HepG2 (cell line): ENCODE measurements at places on chromosomes 4 and X. TPM values are rescaled to one million over a fixed set of nuclear protein-coding genes. Genes with fewer than 3 reads are reported as not detected.
A peak's percentile ranks its signal among the peaks of the same experiment; 100 is the strongest.

The REELD1 gene
- 0.04 TPM in 1 of 2 replicates, not detected in the other for total RNA-seq

The SYP gene
- 1.7 and 2.5 TPM in 2 replicates for total RNA-seq

The TMEM150C gene
- 0.11 and 0.42 TPM in 2 replicates for total RNA-seq

The DYNLT3 gene
- total RNA-seq, result 6.1 and 9.5 TPM in 2 replicates

The ADAM29 gene
- total RNA-seq, result not detected in 2 replicates

The GUF1 gene
- total RNA-seq, result 24.6 and 26.6 TPM in 2 replicates

The CSAG1 gene
- total RNA-seq, result not detected in 2 replicates

The BST1 gene
- 0.22 and 0.49 TPM in 2 replicates for total RNA-seq

The CCDC120 gene
- 0.89 and 1.3 TPM in 2 replicates for total RNA-seq

The POU4F2 gene
- not detected in 2 replicates for total RNA-seq

The MAGEA12 gene
- not detected in 2 replicates for total RNA-seq

The MAML3 gene
- total RNA-seq, result 0.13 TPM in 1 of 2 replicates, not detected in the other

- no peak overlapping the region for H3K27ac ChIP-seq
- no peaks in the 10 kb centered on the region for H3K4me1 ChIP-seq
- DNase-seq, result no peak
- no peaks in the 10 kb centered on the region for H3K27me3 ChIP-seq
Observed at GRCh38 chr4:143082701-143083100, 102.0 kb upstream of the USP38 start.

DNA sequence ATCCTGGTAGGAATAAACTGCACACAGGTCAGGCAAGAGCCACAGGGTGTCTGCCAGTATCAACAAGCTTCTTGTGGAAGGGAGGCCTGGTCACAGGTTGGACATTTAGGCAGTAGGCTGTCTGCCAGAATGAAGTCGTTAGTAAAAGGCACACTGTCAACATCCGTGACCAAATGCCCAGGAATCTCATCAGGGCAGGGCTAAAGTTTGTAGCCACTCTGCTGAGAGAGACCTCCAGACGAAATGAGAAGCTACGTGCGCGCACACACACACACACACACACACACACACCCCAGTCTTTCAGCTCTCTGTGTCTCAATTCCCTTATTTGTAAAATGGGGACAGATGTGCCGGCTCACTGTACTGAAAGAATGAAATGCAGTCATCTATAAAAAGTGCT, 408.7 kb upstream of the ZFP42 start:
- H3K36me3 ChIP-seq, result no peaks in the 10 kb centered on the region
- H3K4me1 ChIP-seq, result no peaks in the 10 kb centered on the region
- H3K27ac ChIP-seq, result no peak overlapping the region
- no peak for DNase-seq

GRCh38 chr4:121228848-121229247, 64.7 kb upstream of the TNIP3 start:
- H3K27ac ChIP-seq, result no peak overlapping the region
- no peak overlapping the region for H3K4me3 ChIP-seq
- no peaks in the 10 kb centered on the region for H3K4me1 ChIP-seq
- H3K27me3 ChIP-seq, result no peaks in the 10 kb centered on the region

DNA sequence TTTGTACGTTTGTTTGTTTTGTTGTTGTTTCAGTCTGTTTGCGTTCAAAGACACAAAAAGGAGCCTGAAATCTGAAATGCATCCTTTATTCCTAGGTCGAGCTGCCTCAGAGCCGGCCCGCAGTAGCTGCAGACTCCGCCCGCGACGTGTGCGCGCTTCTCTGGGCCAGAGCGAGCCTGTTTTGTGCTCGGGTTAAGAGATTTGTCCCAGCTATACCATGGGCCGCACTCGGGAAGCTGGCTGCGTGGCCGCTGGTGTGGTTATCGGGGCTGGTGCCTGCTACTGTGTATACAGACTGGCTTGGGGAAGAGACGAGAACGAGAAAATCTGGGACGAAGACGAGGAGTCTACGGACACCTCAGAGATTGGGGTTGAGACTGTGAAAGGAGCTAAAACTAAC, 2.4 kb downstream of the ARMCX1 start:
- no peaks in the 10 kb centered on the region for H3K36me3 ChIP-seq
- no peak for DNase-seq
- H3K4me1 ChIP-seq, result no peaks in the 10 kb centered on the region
- no peaks in the 10 kb centered on the region; the same call in 1 of the 2 replicates for H3K27me3 ChIP-seq
- no peak overlapping the region for H3K4me3 ChIP-seq

DNA sequence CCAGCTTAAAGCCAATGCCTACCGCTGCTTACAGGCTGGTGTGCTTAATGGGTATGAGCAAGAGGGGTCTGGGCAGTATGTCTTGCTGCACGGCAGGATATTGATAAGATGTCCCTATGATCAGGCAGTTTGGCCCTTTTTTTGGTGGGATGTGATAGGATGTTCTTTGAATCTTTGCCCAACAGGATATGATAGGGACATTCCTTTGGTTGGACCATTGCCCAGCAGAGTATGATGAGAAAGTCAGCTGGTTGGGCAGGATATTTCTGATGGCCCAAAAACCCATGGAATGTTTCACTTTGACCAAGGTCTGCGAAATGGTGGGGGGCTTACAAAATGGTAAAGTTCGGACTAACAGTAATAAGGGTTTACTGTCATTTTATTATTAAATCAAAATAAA, 1060.6 kb downstream of the STIM2 start:
- no peak overlapping the region for H3K4me3 ChIP-seq
- DNase-seq, result no peak

- no peak for DNase-seq
- no peaks in the 10 kb centered on the region for H3K4me1 ChIP-seq
- H3K4me3 ChIP-seq, result no peak overlapping the region
Observed at GRCh38 chr4:121154103-121154515, 10.0 kb downstream of the TNIP3 start.

GRCh38 chr4:88746206-88746605, 48.6 kb upstream of the NAP1L5 start:
- H3K4me1 ChIP-seq, result no peaks in the 10 kb centered on the region
- H3K27me3 ChIP-seq, result no peaks in the 10 kb centered on the region; the same call in 1 of the 2 replicates
- no peak for DNase-seq
- no peak overlapping the region for H3K4me3 ChIP-seq

- peak; percentile 45 for DNase-seq
- H3K4me3 ChIP-seq, result no peak overlapping the region
- no peak overlapping the region for H3K27ac ChIP-seq
- H3K4me1 ChIP-seq, result no peaks in the 10 kb centered on the region
- no peaks in the 10 kb centered on the region for H3K36me3 ChIP-seq
Observed at GRCh38 chr4:87465739-87466366, 43.5 kb downstream of the NUDT9 start.

GRCh38 chrX:42519666-42520231, 258.2 kb downstream of the PPP1R2C start:
- no peaks in the 10 kb centered on the region for H3K27me3 ChIP-seq
- H3K36me3 ChIP-seq, result no peaks in the 10 kb centered on the region
- no peak overlapping the region for H3K27ac ChIP-seq
- DNase-seq, result no peak
- no peaks in the 10 kb centered on the region for H3K4me1 ChIP-seq

DNA sequence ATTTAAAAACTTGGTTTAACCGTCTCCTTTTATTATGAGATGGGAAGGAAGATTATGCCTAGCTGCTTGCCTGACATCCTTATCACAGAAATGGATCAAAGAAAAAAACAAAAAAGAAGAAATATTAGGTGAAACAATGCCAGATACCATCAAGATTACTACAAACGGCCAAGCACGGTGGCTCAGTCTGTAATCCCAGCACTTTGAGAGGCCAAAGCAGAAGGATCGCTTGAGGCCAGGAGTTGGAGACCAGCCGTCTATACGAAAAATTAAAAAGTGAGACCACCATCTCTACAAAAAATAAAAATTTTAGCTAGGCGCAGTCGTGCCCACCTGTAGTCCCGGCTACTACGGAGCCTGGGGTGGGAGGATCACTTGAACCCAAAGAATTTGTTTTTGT, 2.3 kb downstream of the FRYL start:
- H3K4me3 ChIP-seq, result peak overlapping the region; percentile 29; the same call in 1 of the 2 replicates
- no peaks in the 10 kb centered on the region for H3K36me3 ChIP-seq
- no peak overlapping the region for H3K27ac ChIP-seq
- peaks cover 52% of the 10 kb centered on the region for H3K4me1 ChIP-seq

DNA sequence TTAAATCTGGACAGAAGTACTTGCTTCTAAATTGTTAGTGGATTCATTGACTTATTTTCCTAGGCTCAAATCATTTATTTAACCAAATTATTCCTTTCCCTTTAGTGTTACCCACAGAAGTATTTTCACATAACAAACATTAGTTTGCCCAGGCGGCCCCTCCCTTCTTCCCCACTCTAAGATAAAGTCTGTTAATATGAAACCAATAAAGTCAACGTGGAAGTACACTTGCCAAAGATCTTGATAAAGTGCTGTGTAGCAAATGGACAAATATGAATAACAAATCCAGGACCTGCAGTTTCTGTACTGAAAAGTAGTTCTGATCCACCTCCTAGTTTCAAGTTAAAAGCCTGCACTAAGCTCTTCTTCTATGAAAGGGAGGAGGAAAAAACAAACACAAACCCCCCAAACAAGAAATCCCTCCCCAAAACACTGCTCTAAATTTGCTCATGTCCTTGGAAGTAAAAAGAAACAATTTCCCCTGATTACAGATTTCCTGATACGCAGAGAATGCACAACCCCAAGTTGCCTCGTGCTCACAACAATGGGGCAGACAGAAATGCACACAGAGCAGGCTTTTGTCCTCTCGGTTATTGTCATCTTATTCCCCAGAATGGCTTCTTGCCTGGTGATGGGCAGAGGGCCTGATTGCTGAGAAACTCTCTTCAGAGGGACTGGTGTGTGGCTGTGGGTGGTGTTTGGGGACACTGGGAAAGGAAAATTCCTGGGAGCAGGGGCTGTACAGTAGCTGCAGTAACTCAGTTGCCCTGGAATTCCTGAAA, 23.2 kb downstream of the TMSB4X start:
- no peak for DNase-seq
- no peaks in the 10 kb centered on the region for H3K27me3 ChIP-seq
- H3K27ac ChIP-seq, result no peak overlapping the region
- H3K36me3 ChIP-seq, result no peaks in the 10 kb centered on the region
- H3K4me3 ChIP-seq, result no peak overlapping the region
- no peaks in the 10 kb centered on the region for H3K4me1 ChIP-seq

- no peak for DNase-seq
- no peaks in the 10 kb centered on the region for H3K4me1 ChIP-seq
- H3K27me3 ChIP-seq, result no peaks in the 10 kb centered on the region
Observed at GRCh38 chrX:76439188-76439587, 11.7 kb downstream of the MAGEE1 start.

DNA sequence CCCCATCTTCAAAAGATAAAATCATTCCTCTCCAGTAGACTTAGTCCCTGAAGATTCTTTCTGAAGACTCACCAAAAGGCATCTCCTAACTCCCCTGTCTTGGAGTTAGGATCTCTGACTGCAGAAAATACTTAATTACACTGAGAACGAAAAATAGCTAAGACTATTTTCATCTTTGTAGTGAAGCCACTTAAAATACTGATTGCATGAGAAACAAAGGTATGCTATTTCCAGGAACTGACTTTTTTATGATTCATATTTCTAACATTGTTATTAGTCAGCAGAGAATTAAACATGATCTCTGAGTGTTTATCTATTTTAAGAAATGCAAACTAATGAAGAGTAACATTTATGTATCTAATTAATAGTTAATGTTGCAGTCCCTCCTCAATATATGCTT, 71.8 kb upstream of the NR3C2 start:
- no peaks in the 10 kb centered on the region for H3K36me3 ChIP-seq
- no peak overlapping the region for H3K4me3 ChIP-seq
- H3K27me3 ChIP-seq, result no peaks in the 10 kb centered on the region
- H3K27ac ChIP-seq, result no peak overlapping the region
- DNase-seq, result no peak
- no peaks in the 10 kb centered on the region for H3K4me1 ChIP-seq

DNA sequence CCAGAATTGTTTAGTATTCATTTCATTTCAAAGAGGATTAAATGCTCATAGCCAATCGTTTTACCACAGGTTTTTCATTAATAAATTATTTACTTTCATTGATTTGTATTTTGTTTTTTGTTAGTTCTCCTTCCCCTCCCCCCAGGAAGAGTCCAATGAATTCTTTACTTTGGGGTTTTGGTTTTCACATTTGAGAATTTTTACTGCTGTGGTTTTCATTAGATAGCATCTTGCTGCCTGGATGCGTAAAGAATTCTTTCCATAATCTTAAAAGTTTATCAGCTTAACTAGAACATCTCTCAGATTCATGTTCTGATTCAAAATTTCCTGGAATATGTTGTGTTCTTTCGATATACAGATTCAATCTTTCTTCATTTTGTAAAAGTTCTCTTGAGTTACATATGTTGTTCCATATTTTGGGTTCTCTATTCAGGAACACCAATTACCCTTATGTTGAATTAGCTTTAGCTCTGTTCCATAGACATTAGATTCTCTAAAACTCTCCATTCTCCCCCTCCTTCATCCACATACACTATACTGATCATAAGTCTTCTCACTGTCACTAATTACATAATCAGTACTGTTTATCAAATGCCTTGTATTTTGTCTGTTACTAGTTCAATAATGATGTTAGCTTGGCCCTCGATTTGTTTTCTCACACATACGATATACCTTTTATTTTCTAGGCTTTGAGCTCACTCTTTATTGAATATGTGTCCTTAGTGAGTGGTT, 184.4 kb downstream of the CAMK2D start:
- no peaks in the 10 kb centered on the region for H3K36me3 ChIP-seq
- H3K27me3 ChIP-seq, result no peaks in the 10 kb centered on the region
- no peak overlapping the region for H3K27ac ChIP-seq
- DNase-seq, result no peak
- no peaks in the 10 kb centered on the region for H3K4me1 ChIP-seq
- no peak overlapping the region for H3K4me3 ChIP-seq

DNA sequence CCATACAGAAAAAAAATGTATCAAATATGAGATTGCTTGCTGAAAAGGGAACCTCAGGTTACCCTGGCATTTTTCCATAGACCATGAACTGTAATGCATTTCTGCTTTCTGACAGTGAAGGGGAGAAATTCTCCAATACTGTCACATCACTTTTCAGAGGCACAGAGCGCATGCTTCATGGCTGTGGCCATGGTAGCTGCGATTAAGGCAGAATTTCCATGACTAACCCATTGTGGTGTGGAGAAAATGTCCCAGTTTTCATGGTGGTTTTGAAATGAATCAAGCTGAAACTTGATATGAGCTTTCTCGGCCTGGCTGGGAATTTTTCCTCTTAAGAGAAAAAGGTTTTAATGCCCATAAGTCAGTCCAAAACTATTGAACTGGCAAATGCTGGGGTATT, 39.5 kb upstream of the MAP3K15 start:
- DNase-seq, result no peak
- H3K36me3 ChIP-seq, result 0 out of 3 replicates have a peak, but pooled peaks cover 2% of the 10 kb centered on the region
- no peak overlapping the region for H3K27ac ChIP-seq
- no peaks in the 10 kb centered on the region for H3K27me3 ChIP-seq
- H3K4me1 ChIP-seq, result no peaks in the 10 kb centered on the region
- H3K4me3 ChIP-seq, result no peak overlapping the region

GRCh38 chr4:93788712-93789111, 39.8 kb upstream of the ATOH1 start:
- no peaks in the 10 kb centered on the region for H3K27me3 ChIP-seq
- no peaks in the 10 kb centered on the region for H3K4me1 ChIP-seq
- DNase-seq, result peak; percentile 7
- H3K36me3 ChIP-seq, result no peaks in the 10 kb centered on the region

DNA sequence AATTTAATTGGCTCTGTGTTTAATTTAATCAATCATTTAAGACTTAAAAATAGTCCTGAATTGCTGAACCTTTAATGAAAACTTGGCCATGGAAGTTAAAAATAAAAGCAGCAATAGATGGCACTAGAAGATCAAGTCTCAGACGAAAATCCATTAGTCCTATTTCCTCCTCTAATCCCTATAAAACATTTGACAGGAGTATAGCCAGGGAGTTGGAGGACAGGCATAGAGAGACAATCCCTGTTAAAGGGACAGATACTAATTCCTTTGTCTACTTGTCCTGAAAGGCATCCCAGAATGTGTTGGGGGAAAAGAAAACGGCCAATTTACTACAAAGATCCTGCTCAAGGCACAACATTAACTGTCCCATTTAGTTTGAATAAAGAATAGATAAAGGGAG, 276.3 kb upstream of the TACR3 start:
- no peaks in the 10 kb centered on the region for H3K4me1 ChIP-seq
- no peaks in the 10 kb centered on the region for H3K36me3 ChIP-seq
- no peak overlapping the region for H3K27ac ChIP-seq
- no peak overlapping the region for H3K4me3 ChIP-seq
- no peak for DNase-seq
